ENCODE measurements at places on chromosomes 6 and 20. TPM values are rescaled to one million over a fixed set of nuclear protein-coding genes. Genes with fewer than 3 reads are reported as not detected.

GRCh38 chr6:50087231-50087954 lies 37.7 kb upstream of the DEFB112 start:
- no peak for DNase-seq

CYP21A2 gene
- 1.5 TPM for polyA plus RNA-seq

FAM162B gene
- polyA plus RNA-seq: 0.73 TPM

DNA sequence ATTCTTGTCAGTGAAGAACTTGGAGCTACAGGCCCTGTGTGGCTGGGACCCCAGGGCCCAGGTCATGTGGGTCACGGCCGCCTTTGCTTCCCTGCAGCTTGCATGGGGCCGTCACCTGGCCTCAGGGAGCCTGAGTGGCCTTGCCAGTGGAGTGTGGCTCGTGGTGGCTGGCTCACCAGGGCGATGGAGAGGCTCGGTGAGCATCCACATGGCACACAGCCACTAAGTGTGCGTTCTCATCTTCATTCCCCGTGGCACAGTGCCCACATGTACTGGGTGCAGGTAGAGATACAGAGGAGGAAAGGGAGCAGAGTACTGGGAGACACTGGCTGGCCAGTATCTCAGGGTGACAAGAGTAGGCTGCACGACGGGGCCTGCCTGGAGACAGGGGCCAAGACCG lies 21.5 kb downstream of the MANBAL start:
- DNase-seq: no peak

STMND1 gene
- 0.61 TPM for polyA plus RNA-seq

CRYBG1 gene
- 26.5 TPM for polyA plus RNA-seq

DNA sequence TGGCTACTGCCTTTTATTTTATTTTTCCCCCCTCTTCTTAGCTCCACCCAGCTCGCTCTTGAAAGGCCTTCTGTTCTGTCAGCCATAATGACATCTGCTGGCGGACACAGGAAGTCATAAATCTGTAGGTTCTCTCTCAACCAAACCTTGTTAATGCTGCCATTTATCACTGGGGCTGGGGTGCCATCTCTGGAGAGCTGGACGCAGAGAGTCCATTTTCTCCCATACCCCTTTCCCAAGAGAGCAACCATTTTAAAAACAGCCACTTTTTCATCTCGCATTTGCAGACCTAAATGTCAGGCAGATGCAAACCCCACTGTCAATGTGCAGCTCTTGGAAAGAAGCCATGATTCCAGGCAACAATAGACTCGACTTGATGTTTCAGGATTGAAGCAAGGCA lies 13.0 kb upstream of the TSHZ2 start:
- DNase-seq: peak; percentile 27

- no peak for DNase-seq
Measured at GRCh38 chr6:38549180-38549579, 90.5 kb downstream of the BTBD9 start.

GRCh38 chr6:125780540-125781313 lies 10.0 kb upstream of the NCOA7 start:
- DNase-seq: peak; percentile 91

CD40 gene
- polyA plus RNA-seq: 2.8 TPM

SCAND1 gene
- 49.1 TPM for polyA plus RNA-seq

GRCh38 chr20:699811-700338 lies 24.3 kb upstream of the SCRT2 start:
- no peak for DNase-seq

- DNase-seq: no peak
Measured at GRCh38 chr20:4371623-4372251, 350.0 kb upstream of the PRND start.

CD109 gene
- polyA plus RNA-seq: 4.7 TPM

- DNase-seq: no peak
Measured at GRCh38 chr20:23569570-23569969, 1.3 kb upstream of the CST9L start.

GRCh38 chr6:93419304-93420162 lies at the start of gene EPHA7:
TSS of gene EPHA7 (minus strand) at chr6:93419559. CDS start at chr6:93419341, 218 bp downstream.
- peak; percentile 89 for DNase-seq
